ENCODE measurements at places on chromosomes 16 and 17. TPM values are rescaled to one million over a fixed set of nuclear protein-coding genes. Genes with fewer than 3 reads are reported as not detected.

DNA sequence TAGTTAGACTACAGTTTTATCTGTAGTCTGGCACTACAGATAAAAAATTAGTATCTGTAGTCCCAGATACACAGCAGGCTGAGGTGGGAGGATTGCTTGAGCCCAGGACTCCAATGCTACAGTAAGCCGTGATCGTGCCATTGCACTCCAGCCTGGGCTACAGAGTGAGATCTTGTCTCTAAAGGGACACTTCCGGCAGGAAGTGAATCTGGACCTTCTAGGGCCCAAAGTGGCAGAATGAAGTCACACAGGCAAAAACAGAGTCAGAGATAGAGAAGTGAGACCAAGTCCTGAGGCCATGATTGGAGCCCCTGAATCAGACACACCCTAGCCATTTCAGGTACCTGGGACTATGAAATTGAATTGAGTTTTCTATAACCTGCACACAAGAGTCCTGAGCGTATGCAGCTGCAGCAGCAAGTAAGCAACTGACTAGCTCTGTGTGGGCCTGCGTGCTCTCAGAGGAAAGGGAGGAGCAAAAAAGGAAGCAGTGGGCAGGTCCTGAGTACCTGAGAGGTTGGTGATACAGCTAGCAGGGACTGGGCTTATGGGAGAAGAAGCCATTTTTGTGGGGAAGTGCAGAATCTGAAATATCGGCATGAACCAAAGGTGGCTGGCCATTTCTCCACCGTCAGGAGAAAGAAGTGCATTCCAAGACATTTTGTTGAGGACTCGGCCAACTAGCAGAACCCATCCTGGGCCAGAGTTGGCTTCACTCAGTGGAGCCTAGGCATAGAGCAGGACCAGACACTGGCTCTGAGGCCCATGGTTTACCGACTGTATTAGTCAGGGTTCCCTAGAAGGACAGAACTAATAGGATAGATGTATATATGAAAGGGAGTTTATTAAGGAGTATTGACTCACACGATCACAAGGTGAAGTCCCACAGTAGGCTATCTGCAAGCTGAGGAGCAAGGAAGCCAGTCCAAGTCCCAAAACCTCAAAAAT is 27.2 kb upstream of the BRD7 start:
- no peak for DNase-seq

- DNase-seq, result no peak
Observed at GRCh38 chr16:89482150-89482816, 8.1 kb downstream of the ANKRD11 start.

The MT4 gene
- not detected for total RNA-seq

The MYH1 gene
- total RNA-seq, result not detected

The ABI3 gene
- 2.5 TPM for total RNA-seq

GRCh38 chr16:27945233-27945973 is 118.1 kb downstream of the GSG1L start:
- no peak for DNase-seq

DNA sequence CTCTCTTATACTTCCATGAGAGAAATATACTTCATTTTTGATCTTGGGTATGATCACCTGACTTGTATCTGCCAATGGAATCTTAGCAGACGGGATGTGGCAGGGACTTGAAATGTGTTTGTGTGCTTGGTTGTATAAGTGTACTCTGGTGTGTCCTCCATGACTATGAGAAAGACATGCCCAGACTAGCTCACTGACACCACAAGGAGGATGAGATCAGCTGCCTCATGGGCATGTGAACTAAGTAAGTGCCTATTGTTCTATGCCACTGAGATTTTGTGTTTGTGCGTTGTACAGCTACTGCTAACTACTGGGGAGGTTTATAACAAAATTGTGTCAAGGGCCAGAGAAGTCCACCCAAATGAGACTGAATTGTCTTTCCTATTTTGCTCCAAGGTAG is 402.2 kb upstream of the SALL1 start:
- DNase-seq, result no peak

- peak; percentile 64 for DNase-seq
Observed at GRCh38 chr17:7177191-7177953, 1.8 kb downstream of the ASGR1 start.

- DNase-seq, result no peak
Observed at GRCh38 chr17:40095351-40095943, 4.9 kb downstream of the NR1D1 start.

GRCh38 chr16:66601471-66601870 is 3.0 kb upstream of the CMTM3 start:
- no peak for DNase-seq

- peak; percentile 88 for DNase-seq
Observed at GRCh38 chr17:75996665-75997590, 3.7 kb upstream of the CDK3 start.

The POLR3K gene
- 23.6 TPM for total RNA-seq

GRCh38 chr17:79033741-79034501 is 10.0 kb downstream of the C1QTNF1 start:
- no peak for DNase-seq

GRCh38 chr17:61581611-61582349 is 9.2 kb downstream of the NACA2 start:
- no peak for DNase-seq

- no peak for DNase-seq
Observed at GRCh38 chr17:27996202-27997043, 46.1 kb upstream of the NLK start.

DNA sequence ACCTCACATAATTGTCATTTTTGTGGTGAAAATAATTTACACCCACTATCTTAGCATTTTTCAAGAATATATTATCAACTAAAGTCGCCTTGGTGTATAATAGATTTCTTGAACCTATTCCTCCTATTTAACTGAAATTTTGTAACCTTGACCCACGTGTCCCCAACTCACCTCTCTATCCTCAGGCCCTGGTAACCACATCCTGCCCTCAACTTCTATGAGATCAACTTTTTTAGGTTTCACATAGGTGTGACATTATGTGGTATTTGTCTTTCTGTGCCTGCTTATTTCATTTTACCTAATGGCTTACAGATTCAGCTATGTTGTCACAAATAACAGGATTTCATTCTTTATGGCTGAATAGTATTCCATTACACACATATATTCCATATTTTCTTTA is 73.0 kb upstream of the CNTNAP4 start:
- no peak for DNase-seq

GRCh38 chr16:87459833-87460232 is 33.0 kb downstream of the ZCCHC14 start:
- DNase-seq, result no peak

The GCGR gene
- total RNA-seq, result not detected

The ZNF750 gene
- not detected for total RNA-seq

DNA sequence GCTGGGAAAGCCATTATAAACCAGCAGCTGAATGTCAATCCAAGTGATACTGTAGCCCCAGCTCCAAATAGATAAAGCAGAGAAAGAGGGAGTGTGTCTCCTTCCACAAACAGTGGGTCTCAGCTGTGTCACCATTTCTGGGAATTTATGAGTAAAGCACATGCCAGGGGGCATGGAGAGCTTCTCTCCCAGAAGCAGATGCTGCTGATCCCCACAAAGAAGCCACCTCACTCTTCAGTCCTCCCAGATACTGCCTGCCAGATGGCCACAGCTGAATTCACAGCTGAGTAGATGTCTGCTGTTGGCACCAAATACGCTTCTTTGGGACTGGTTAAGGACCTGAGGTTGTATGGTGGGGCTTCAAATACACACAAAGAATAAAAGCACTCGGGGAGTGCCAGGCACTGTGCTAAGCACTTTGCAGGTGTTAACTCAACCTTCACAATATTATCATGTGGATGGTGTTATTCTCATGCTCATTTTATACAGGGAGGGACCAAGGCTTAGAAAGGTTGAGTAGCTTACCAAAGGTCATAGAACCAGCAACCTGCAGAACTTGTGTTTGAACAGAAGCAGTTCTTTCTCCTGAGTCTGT is 298.3 kb downstream of the CDH11 start:
- DNase-seq, result no peak

GRCh38 chr16:57666353-57667047 is 1.6 kb upstream of the ADGRG3 start:
- DNase-seq, result no peak

GRCh38 chr17:46108550-46109110 is 84.6 kb downstream of the KANSL1 start:
- peak; percentile 66 for DNase-seq

GRCh38 chr17:10429421-10430045 is 7.8 kb upstream of the MYH8 start:
- DNase-seq, result no peak

The CCNF gene
- total RNA-seq, result 38.2 TPM

DNA sequence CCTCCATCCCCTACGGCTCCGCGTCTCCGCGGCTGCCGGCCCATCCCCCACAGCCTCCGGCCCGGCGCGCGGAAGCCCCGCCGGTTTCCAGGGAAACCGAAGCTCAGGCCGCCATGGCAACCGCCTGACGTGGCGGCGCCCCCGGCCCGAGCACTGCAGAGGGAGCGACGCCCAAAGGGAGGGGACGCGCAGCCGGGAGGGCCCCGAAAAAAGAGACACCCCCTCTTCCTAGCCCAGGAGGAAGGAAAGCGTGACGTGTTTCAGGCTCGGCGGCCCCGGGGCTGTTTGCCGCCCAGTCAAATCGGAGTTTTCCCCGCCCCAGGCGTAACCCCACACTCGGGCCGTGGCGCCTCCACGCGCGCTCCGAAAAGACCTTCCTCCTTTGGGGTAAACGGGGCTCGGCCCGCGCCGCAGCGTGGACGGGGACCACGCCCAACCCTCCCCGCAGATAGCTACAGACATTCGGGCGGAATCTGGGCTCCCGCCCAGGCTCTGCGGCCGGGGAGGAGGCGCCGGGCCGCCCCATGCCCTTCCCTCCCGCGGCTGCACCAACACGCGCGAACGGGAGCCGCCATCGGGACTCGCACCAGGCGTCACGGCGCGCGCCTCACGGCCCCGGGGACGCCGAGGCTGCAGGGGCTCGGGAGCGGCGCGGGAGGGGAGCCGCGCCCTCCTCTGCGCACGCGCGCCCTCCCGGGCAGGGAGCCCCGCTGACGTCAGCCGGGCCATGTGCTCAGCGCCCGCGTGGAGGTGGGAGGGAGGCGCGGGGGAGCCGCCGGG is 7.5 kb downstream of the MNT start:
- DNase-seq, result peak; percentile 90

The AHSP gene
- total RNA-seq, result not detected

- no peak for DNase-seq
Observed at GRCh38 chr16:17367036-17367435, 103.7 kb downstream of the XYLT1 start.

- no peak for DNase-seq
Observed at GRCh38 chr17:81272616-81273015, 22.5 kb downstream of the SLC38A10 start.

The DDX19B gene
- 25.6 TPM for total RNA-seq

The KRTAP4-3 gene
- not detected for total RNA-seq

DNA sequence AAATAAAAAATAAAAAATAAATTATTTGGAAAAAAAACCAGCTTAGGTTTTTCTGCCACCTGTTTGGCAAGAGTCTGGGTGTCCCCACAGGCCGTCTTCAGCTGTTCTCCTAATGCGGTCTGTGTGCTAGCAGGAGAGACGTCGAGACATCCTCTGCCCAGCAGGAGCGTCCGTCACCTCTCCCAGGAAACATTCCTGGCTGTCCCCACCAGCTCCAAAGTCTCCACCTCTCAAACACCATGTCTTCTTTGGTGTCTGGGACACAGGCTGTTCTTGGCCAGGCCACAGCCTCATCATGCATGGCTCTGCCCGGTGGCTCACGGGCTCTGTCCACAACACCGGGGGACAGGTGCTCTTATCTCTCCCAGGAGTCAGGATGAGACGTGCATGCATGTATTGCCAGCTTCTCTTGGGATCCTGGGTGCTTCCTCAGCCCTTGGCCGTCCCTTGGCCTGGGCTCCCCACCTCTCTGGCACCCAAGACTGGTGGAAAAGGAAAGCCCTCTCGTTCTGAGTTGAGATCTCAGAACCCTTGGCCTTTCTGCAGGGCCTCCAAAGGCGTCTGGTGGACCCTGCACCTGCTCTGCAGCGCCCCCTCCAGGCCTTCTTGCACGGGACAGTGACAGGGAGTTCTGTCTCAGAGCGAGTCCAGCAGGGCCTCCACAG is 84.9 kb upstream of the CBX4 start:
- DNase-seq, result peak; percentile 83

The BIRC5 gene
- total RNA-seq, result 15.2 TPM

GRCh38 chr16:13453938-13454553 is 465.9 kb upstream of the ERCC4 start:
- peak; percentile 20 for DNase-seq

The MAP3K3 gene
- 15.5 TPM for total RNA-seq

The GAS2L2 gene
- not detected for total RNA-seq

DNA sequence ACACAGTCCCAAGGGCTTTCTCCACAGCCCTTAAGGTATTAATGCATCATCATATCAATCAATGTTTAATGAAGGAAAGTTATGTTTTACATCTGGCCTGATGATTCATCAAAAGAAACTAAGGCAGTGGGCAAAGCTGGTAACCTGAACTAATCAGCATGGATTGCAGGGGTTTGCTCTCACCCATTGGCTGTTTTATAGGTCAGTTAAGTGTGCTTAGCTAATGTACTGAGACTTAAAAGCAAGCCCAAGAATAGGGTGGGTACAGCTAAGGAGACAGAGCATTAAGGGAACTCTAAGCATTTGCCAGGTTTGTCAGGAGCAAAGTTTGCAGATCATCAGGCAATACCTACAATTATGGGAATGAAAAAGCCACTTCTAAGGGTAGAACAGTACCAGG is 1247.6 kb downstream of the CDH8 start:
- DNase-seq, result no peak

The NLGN2 gene
- total RNA-seq, result 2.5 TPM

GRCh38 chr17:71501711-71502110 is 619.1 kb upstream of the SOX9 start:
- no peak for DNase-seq

- DNase-seq, result peak; percentile 59
Observed at GRCh38 chr16:1828645-1829410, 1.8 kb downstream of the FAHD1 start.

The CORO7 gene
- 37.2 TPM for total RNA-seq

DNA sequence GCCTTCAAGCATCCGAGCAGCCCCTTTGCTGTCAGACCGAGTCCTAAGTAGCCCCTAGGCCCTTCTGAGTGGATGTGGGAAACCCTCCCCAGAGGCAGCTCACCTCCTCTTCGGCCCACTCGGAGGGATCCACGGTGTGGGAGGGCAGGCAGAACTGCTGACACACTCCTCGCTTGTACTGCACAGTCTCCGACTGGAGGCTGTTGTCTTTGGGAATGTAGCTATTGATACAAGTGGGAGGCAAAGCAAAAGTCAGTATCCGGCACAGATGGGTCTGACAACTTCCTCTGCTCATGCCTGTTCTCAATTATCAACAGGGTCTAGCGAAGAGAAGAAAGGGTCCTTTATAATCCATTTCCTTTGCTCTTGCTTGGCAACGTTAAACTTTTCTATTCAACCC is 25.9 kb upstream of the FOXJ1 start:
- DNase-seq, result no peak

The ARHGAP23 gene
- total RNA-seq, result 4.0 TPM

DNA sequence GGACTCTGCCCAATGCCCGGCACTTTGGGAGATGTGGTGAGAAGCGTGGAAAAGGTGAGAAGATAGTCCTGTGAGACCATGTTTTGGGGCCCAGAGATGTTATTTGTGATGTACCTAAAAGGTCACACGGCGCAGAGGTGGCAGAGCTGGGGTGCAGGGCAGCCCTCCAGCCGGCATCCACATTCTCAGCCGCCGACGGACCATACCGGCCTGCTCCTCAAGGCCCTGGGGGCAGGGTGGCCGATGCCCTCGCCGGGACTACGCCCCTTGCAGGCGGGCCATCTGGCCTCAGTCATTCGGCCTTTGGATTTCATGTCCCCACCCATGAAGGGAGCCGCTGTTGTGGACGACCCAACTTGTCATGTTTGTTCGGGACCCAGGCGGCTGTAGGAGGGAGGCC is 131.4 kb upstream of the GSE1 start:
- DNase-seq, result no peak

- DNase-seq, result no peak
Observed at GRCh38 chr16:56649820-56650219, 1.9 kb upstream of the MT1B start.

Data from colonic mucosa (tissue), 4 donors.